Progenitor cell of endocrine pancreas (in vitro differentiated cells): ENCODE measurements at places on chromosomes 6 and 20.
A peak's percentile ranks its signal among the peaks of the same experiment; 100 is the strongest.

DNA sequence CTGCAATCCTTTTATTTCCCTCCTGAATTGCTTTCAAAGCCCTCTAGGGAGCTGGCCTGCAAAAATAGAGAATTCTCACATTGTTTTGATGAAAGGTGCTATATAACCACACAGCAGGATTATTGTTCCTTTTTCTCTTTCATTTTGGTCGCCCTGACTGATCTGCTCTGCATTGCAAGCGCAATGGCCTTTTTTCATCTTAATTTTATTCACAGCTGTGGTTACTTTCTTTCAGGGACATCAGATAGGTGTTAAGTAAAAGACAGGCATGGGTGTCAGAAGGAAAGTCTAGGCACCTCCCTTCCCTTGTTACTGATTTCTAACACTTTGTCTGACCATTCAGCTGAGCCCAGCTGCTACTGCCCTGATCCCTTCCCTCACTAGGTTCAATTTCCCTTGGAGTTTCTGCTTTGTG is 850.5 kb upstream of the MAP3K7 start:
- no peak for DNase-seq

DNA sequence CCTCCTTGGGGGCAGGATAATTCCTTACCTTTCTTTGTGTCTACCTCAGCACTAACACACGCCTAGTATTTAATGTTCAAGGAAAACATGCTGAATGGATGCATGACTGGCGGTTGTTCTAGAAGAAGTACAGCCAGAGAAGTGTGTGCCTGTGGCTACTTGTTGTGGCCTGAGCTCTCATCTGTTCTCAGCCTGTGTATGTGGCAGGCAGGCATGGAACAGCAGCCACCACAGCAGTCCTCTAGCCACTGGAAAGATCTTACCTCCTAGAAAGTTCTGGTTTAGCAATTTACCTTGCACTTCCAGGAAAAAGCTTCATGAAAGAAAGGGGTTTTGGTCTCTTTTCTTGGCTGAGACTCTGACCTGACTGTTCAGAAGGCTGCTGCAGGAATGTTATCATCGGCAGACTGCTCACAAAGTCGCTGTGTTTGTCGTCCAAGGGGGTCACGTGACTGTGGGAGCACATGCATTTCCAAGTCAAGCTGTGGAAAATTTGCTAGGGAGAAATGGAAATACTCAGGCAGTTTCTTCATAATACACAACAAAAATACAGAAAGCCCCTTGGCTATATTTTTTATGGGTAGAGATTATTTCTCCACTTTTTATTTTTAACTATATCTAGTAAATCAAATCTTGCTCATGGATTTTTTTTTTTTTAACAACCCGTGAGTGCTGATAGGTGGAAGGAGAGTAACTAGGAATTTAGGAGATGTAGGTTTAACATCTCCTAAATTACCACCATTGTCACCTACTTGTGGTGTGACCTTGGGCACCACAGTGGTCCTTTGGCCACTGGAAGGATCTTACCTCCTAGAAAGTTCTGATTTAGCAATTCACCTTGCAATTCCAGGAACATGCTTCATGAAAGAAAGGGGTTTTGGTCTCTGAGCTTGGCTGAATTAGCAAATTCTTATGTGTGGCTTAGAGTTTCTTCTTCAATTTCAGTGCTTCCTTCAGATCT is 110.8 kb upstream of the GPR6 start:
- DNase-seq, result no peak

DNA sequence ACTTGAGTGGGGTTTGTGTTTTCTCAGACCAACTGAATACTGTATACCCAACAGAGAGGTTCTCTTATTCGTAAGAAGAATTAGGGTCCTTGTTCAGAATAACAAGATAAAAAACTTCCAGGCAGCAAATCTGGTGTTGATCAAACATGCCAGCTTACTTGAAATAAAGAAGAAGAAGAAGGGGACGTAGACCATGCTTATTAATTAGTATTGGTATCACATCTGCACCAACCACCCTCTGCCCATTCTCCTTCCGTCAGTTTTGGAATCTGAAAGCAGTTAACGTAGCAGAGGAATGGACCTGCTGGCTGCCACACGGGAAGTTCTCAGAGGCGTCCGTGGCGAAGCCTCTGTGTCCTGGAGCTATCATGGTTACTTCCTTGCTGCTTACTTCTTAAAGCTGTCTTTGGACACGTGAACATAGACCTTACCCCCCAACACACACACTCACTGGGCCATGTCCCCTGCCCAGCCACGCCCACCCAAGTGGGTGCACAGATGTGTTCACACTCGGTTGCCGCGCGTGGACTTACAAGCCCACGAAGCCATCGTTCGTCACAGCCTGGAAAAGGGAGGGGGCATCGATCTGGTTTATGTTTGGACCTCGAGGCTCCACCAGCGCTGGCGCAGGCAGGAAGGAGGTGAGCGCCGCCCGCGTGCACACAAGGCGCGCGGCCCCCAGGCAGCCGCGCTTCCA is 4.1 kb upstream of the DLL1 start:
- no peak for DNase-seq

GRCh38 chr20:6024768-6025167 is 29.1 kb downstream of the LRRN4 start:
- DNase-seq, result no peak

GRCh38 chr6:140586426-140587061 is 1212.1 kb upstream of the CITED2 start:
- no peak for DNase-seq

DNA sequence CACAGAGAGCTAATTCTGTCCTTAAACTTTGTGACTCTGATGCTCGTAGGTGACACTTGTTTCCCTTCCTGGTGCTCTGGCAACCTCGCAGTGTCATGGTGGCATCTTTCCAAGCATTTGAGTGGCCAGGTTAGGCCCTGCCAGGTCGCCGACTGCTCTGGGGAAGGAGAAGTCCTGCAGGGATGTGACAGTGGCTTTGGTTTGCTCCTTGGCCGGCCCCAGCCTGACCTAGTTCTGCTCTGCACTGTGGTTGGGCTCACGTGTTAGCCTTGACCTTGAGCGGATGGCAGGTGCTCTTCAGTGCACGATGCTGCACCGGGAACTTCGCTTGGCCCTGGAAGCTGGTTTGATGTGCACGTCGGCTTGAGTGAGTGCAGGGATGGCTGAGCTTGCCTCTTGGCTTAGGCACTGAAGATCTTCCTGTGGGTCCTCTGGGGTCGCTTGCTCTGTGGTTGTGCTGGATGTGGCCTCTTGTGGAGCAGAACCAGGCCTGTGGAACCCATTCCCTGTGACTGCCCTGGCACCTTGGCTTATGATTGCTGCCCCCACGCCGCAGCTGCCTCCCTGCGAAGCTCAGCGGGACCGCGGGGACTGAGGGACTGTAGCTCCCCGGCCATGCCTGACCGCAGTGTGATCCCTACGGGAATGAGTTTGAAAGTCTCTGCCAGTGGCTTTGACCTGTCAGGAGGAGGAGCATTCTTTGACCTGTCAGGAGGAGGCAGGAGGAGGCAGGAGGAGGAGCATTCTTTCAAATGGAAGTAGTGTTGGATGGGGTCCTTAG is 8.7 kb downstream of the OSBPL2 start:
- DNase-seq, result no peak

DNA sequence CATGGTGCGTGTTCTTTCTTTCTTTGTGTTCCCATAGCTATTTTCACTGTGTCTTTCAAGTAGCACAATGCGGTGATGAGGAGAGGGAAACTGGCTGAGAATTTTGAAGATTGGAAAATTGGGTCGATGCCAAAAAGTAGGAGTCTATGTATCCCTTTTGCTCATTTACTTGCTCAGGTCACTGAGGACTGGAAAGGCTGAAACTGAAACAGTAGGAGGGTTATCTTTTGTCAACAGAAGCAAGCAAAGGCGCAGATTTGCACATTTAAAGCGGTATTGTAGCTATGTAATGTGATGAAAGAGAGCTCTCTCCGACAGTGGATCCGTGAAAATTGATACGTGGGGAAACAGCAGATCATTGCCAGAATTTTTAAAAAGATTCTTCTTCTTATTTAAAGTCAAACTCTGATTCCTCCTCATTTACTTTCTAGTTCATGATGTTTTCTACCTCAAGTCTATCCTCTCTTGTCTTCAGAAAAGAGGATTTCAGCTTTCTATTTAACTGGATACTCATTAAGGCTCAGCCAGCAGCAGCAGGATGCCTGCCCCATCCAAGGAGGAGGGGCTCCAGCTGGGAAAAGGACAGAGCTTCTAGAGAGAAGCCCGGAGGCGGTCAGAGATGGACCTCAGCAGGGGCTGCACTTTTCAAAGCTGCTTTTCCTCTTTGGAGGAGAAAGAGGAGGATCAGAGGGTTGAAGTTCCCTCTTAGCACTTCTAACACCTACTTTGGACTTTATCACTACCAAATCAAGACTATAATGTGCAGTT is 15.9 kb upstream of the FYN start:
- no peak for DNase-seq

GRCh38 chr20:46013829-46014516 is 5.3 kb downstream of the MMP9 start:
- peak; percentile 58 for DNase-seq

- DNase-seq, result no peak
Measured at GRCh38 chr6:163991321-163991720, 576.8 kb downstream of the QKI start.

GRCh38 chr20:61956396-61957342 is 109.0 kb downstream of the TAF4 start:
- no peak for DNase-seq

GRCh38 chr6:3654898-3655297 is 96.6 kb downstream of the PXDC1 start:
- no peak for DNase-seq

DNA sequence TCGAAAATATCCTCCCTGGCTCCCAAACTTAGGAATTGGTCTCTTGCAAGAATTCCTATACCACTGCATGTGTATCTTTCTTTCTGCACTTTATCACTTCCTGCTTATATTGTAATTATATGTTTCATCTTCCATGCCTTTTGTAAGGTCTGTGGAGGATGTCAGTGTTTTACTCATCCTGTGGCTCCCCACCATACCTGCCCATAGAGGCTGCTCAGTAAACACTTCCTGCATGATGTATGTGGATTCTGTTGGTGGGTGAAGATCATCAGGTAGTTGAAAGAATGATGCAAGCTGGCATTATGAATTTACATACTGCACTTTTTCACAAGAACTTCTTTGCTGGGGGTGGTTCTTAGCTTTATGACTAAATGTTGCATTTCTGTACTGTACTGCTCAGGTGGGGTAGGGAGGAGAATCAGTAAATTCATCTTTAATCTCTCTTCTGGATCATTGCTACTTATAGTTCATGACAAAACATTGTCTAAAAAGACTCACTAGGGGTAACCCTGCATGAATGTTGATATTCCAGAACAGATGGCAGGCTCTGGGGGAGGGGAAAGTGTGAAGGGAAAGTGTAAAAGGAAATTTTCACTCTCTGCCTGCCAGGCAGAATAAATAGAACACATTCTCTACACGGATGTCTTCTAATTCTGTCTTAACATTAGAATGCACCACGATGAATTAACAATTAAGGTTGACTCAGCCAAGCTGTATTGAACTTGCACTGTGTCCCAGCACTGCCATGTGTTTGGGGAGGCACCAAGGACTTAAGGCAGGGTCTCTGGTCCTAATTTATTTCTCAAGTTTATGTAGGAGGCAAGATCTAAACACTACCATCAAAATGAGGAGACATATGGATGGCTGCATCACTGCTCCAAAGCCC is 36.0 kb upstream of the KLHL31 start:
- DNase-seq, result no peak

GRCh38 chr6:113696960-113697359 is 160.2 kb upstream of the MARCKS start:
- no peak for DNase-seq

DNA sequence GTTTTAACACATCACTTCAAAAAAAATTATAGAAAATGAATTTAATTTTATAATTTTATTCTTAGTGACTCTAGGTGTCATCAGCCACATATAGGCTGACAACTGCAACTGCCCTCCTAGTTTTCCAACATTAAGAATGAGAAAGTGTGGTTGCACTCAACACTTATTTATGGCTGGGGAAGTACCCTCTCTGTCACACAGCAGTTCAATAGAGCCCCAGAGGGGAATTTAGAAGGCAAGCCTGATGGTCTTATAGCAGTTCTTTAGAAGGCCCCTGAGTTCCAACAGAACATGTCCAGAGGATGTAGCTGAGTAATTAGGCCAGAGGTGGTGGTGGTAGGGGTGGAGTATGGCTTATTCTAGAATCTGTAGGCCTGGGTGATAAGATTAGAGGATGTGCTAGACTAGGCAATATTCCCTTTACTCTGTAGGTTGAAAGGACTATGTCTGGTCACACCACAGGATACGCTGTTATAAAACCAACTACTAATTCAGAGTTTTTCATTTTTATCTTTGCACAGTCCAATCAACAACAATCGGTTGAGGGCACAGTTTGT is 226.5 kb upstream of the CITED2 start:
- no peak for DNase-seq

GRCh38 chr20:58433759-58434158 is 44.7 kb downstream of the VAPB start:
- DNase-seq, result no peak
